Inflammatory macrophage treated with lipopolysaccharide for 4 hours (primary cell): ENCODE measurements at places on chromosomes 7 and 10.

DNA sequence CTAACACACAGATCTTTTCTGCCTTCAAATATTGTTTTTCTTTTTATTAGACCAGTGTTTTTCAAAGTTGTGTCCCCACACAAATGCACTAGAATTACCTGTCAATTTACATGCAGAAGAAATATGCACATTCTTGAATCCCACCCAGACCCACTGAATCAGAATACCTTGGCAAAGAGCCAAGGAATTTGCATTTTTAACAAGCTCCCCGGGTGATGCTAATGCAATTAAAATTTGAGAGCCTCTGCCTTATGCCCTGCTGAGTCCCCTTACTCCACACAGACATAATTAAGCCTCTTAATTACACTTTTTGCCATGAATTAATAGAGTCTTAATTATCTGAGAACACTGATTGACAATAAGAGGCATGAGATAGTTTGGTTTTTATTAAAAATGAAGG, 201.2 kb upstream of the GRB10 start:
- DNase-seq: no peak

GRCh38 chr10:28837613-28838390, 160.5 kb downstream of the BAMBI start:
- no peak for DNase-seq

GRCh38 chr7:142375710-142376313, 118.0 kb upstream of the PRSS58 start:
- DNase-seq: peak; percentile 13

DNA sequence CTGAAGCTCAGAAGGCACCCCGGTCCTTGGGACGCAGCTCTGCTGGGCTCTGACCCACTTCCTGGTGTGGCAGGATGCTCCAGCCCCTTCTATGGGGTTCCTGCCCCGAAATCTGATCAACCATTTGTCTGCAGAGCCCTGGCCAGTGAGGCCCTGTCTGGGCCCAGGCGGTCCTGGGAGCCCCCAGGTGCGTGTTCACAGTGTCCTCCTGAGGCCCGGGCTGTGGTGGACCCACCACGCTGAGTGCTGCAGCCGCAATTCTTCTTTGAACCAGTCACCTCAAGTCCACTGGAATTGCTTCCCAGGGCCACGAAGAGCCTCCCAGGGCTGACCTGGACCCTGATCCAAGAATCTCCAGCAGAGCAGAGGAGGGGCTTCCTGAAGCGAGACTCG, 19.1 kb downstream of the KNDC1 start:
- no peak for DNase-seq

DNA sequence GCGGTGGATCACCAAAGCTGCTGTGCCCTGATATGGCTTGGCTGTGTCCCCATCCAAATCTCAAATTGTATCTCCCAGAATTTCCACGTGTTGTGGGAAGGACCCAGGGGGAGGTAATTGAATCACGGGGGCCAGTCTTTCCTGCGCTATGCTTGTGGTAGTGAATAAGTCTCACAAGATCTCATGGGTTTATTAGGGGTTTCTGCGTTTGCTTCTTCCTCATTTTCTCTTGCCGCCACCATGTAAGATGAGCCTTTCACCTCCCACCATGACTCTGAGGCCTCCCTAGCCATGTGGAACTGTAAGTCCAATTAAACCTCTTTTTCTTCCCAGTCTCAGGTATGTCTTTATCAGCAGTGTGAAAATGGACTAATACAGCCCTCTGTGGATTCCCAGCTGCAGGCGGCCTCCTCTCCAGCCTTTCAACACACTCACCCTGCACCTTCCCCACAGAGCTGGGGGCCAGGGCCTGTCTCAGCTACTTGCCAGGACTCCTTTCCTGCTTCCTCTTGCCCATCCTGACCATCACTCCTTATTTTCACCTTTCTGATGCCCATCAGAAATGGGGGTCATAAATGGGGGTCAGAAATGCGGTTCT, 57.2 kb upstream of the TOMM7 start:
- peak; percentile 53 for DNase-seq

GRCh38 chr7:95723583-95724180, 48.7 kb upstream of the DYNC1I1 start:
- peak; percentile 12 for DNase-seq

GRCh38 chr10:34320265-34320664, 494.8 kb downstream of the PARD3 start:
- DNase-seq: no peak

DNA sequence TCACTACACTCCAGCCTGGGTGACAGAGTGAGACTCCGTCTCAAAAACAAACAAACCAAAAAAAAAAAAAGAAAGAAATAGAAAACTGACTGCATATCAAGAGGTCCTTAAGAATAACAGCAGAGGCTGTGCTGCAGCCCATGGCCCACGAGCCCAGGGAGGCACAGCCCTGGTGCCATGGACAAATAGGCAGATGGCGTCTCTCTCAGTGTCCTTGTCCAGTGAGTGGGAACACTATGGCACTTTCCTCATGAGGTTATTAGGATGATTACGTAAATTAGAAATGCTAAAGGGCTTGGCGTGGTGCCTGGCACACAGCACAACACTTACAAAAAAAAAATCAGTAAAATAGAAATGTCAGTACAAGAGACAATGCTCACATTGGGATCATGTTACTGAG, 33.4 kb upstream of the PFKP start:
- no peak for DNase-seq

- DNase-seq: no peak
Observed at GRCh38 chr7:8985255-8985654, 551.8 kb downstream of the NXPH1 start.

DNA sequence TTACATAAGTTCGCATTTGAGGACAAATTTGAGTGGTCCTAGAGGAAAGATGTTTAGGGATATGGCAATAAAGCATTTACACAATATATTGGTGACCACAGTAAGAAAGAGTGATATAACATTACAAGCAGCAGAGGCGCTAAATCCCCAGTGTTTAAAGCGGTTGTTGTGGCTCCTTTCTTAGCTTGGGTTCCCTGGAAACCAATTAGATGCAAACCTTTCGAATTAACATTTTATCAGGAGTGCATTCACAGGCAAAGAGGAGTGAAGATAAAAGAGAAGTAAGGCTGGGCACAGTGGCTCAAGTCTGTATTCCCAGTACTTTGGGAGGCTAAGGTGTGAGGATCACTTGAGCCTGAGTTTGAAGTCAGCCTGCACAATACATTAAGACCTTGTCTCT, 331.1 kb downstream of the BICC1 start:
- no peak for DNase-seq

- DNase-seq: no peak
Observed at GRCh38 chr7:23533238-23533604, 1.4 kb upstream of the TRA2A start.

DNA sequence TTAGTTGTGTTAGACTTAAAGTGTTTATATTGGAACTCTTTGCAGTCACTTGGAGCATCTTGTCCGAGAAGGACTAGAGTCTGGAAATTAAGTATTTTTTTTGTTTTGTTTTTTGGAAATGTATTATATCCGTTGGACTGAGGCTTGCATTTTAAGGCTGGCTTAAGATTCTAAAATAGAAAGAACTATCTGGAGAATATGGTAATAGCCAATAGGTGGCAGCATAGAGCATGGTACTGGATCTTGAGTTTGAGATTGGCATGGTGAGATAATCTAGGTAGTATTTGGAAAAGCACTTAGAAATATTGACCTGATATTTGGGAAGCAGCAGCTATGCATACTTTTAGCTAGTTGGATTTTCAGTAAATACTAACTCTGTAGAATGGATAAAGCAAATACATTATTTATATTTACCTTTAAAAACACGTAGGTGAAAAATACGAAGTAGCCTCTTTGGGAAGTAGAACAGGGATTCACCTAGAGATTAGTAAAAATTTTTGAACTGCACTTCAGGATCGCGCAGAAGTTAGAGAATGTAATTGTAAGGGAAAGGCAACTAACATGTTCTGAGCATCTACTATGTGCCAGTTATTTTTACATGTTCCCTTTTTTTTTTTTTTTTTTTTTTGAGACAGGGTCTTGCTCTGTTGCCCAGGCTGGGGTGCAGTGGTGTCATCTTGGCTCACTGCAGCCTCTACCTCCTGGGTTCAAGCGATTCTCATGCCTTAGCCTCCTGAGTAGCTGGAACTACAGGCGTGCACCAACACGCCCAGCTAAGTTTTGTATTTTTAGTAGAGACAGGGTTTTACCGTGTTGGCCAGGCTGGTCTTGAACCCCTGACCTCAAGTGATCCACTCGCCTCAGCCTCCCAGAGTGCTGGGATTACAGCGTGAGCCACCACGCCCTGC, 78.6 kb downstream of the LCOR start:
- peak; percentile 52 for DNase-seq

- DNase-seq: no peak
Observed at GRCh38 chr7:76340617-76341131, 18.1 kb downstream of the YWHAG start.

- peak; percentile 77 for DNase-seq
Observed at GRCh38 chr10:93573051-93573909, 6.8 kb downstream of the FFAR4 start.

DNA sequence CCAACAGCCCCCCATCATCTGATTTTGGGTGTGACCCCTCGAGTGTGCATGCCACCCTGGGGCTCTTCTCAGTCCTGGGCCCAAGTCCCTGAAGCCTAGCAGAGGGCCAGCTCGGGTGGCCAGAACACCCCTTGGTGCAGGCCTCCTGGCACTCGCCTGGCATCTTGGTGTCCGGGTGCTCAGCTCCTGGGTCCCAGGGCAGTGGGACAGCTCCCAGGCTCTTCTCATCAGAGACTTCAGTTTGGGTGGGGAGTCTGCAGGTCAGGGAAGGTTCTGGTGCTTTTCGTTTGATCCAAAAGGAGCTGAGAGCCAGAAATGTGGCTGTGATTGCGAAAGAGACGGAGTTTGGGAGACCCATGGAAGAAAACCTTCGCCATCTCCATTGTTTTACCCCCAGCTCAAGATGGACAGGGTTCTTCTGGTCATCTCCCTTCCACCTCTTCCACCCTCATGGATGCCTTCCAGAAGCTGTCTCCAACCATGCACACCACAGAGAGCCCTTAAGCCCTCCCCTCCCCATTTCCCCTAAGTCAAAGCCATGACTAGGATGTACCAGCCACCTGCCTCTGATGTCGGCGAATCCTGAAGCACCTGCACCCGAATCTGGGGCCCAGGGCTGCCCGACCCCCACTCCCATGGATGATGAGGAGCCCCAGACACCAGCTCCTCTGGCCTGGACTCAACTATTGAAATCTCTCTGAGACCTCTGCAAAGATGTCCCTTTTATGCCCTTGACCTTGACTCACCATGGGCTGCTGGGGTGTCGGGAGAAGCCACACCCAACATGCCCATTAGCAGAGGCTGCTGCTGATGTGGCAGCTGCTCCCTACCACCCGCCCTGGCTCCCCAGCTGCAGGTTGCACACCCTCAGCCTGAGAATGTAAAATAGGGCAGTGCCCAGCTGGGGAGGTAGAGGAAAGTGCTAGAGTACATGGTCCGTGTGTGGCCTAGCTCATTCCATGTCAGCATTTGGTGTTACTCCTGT, 55.3 kb downstream of the ADCYAP1R1 start:
- DNase-seq: no peak

DNA sequence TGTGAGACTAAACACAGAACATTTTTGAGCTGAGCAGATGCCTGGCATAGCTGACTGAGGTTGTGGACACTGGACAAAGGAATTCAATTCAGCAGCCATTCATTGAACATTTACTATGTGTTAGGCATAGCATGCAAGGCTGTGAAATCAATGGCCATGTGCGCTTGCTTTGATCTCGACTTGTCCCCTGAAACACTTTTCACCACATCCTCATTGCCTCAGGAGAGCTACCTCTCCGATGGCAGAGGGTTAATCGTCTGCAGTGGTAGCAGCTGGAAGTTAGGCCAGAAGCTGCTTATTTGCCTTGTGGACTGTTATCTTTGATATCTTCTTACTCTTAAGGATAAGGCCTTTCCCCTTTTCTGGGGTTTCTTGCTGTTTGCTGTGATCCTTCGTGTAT, 297.8 kb downstream of the AUTS2 start:
- no peak for DNase-seq

DNA sequence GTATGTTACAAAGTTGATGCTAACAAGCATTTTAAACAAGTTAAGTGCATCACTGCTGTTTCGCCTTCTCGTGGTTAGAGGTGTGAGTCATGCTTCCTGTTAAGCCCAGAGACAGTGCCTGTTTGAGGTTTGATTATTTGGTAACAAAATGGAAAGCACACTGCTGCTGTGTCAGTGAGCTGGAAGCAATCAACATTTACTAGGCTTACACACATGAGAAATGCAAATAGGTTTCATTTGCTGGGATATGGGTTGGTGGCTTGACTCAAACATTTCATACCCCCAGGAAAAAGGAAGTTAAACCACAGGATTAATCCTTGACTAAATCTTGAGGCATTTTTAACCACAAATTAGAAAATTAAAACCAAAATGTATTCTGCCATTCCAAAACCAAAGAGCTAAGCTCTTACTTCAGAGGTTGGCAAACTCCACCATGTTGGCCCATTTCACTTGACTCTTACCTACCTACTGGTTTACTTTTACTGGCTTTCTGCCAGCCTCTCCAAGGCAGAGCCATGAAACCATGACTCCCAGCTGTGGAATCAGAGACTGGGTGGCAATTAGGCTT, 139.2 kb downstream of the ETV1 start:
- peak; percentile 90 for DNase-seq

DNA sequence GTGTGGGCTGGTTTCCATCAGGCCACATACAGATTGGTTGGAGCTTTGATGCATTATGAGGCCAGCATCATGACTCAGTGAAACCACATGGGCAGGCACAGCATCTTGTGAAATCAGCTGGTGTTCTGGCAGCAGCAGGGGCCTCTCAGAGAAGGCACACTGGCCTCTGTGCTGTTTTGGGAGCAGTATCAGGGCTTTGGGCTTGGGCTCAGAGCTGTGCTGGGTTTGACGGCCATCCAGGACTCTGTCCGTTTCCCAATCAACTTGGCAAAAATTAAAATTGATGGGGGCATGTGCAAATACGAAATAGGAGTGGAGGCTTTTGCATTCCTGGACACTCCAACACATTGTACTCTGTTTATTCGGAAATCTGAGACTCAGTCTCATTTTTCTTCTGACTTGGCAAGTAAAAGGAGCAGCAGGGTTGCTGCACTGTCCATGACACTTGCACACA, 190.9 kb downstream of the BMPER start:
- DNase-seq: no peak

- no peak for DNase-seq
Observed at GRCh38 chr10:4262449-4262848, 477.4 kb upstream of the KLF6 start.

DNA sequence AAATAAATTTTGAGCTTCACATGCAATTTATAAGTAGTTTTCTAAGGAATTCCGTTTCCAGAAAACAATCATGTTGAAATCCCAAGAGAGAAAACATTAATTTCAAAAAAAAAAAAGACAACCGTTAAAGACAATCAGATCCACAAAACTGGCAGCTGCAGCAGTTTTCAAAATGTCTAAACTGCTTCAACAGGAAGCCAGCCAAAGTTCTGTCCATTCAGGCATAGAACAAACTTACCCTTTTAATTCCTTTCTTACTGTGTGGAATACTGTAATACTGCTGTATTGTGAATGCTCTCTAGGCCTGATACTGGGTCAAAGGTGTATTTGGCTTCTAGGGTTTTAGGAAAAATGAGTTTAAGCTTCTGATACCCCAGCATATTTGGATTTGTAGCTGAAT, 31.6 kb downstream of the HOXA1 start:
- no peak for DNase-seq
